CD4-positive, alpha-beta T cell treated with Interleukin-6 at 100 ng/mL for 8 hours (primary cell): ENCODE measurements at places on chromosomes 1 and 21.

DNA sequence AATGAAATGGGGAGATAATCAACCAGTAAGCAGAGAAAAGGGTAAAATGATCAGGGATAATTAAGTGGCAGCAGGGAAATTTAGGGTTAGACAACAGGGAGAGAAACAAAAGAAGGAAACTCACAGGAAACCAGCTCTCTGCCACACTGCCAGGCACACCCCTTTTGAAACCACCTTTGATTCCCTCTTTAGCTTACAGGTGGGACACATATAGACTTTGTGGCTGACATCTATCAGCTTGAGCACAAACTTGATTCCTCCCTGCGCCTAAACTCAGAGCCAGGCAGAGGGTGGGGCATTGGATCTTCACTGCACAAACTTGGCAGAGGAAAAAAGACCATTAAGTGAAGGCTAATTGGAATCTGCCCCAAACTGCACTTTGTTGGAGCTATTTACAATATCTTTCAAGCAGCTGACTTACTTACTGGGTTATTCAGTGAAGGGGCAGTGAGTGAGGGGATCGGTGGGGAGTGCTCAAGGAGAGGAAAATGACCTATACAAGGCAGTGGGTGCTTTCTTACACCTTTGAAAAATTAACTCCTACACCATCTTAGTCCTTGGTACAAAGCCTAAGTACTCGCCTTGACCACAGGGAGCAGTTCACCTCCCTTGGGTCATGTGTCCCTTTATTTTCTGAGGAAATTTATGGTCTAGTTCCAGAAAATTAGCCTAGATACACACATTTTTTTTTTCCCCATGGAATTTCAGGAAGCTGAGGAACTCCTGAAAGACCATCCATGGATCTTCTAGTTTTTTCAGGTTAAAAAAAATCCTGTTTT is 60.2 kb downstream of the PBX1 start:
- DNase-seq: no peak

DNA sequence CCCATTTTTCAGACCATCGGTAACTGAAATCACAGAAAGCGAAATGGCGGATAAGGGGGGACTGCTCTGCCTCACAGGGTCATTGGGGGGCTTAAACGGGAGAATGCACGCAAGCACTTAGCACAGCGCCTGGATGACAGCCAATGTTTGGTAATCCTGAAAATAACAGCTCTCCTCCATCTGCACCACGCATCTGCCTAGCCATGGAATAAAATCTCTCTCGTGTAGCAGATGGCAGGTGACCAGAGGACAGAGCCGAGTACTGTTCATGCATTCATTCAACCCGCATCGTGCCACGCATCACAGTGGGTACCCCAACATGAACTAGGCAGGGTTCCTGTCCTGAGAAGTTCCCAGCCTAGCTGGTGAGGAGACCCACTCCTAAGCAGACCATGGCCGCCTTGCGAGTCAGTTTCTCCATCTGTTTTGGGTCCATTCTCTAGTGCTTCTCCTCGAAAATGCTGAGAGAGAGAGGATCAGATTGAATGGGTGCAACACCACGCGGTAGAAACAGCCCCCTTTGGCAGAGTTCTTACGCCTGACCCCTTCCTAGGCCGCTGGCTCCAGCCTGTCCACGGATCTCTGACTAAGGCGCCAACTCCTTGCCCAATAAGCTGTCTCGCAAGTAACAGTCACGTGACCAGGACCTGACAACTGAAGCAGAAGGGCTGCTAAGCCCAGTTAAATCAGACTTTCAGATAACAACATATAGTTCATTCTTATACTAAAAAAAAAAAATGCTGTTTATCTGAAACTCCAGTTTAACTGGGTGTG is 7.3 kb downstream of the SLC1A7 start:
- DNase-seq: no peak

DNA sequence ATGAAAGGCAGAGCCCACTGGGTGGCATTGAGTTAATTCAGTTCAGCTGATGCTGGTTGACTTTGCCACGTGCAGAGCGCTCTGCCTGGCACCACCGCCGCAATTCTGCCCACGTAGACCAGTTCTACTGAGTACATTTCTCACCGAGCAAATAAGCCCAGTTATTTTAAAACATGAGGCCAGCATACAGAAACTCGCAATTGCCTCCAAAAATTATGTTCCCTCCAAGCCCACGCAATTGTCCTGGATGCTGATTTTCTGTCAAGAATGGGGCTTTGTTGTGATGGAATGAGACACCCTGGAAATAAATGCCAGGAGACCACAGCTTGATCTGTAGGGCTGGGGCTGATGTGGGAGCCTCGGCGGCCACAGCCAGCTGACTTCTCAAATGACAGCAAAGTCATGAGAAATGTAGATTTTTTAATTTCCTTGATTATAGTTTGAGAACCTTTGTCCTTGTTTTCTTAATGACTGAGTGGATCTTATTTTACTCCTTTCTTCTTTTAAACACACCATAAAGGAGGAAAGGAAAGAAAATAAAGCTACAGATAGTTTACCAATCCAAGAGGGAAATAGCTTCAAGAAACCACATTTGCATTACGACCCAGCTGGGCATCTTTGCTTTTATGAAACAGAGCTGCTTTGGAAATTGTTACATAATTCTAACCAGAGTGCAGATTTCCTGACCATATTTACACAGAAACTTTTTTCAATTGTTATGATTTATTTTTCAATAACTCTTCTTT is 11.6 kb upstream of the PARP1 start:
- no peak for DNase-seq

DNA sequence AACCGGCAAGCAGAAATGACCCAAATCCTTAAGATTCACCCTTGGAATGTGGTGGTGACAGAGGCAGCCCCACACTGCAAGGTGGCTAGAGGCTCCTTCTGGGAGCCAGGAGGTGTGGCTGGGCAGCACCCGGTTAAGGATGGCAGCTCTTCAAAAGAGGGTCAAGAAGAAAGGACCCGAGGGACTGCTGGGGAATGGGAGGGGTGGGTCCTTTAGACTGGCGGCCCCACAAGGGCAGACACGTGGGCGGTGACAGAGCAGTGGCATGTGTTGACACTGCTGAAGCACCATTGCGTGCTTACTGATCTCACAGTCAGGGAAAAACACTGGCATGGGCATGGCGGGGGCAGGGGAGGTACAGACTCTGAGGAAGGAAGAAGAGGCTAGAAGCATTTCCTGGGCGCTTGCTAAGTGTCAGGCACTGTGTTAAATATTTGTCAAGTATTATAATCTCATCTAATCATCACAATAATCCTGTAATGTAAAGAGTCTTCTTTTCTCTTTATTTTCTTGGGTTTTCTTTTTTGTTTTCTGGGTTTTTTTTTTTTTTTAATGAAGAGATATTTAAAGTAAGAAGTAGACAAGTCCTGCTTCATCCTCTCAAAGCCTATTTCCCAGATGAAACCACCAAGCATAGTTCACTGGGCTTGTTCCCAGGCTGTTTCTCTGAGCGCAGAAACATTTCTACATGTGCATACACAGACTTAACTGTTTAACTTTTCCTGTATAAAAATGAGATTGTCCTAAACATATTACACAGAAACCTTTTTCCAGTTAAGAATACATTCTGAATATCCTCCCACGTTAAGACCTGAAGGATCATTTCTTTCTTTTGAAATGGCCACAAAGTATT is 165.8 kb upstream of the EDN2 start:
- DNase-seq: peak; percentile 34

GRCh38 chr1:94428441-94428840 is 10.3 kb downstream of the ABCD3 start:
- DNase-seq: no peak

GRCh38 chr21:31041295-31042079 is 3.2 kb upstream of the KRTAP19-8 start:
- no peak for DNase-seq

DNA sequence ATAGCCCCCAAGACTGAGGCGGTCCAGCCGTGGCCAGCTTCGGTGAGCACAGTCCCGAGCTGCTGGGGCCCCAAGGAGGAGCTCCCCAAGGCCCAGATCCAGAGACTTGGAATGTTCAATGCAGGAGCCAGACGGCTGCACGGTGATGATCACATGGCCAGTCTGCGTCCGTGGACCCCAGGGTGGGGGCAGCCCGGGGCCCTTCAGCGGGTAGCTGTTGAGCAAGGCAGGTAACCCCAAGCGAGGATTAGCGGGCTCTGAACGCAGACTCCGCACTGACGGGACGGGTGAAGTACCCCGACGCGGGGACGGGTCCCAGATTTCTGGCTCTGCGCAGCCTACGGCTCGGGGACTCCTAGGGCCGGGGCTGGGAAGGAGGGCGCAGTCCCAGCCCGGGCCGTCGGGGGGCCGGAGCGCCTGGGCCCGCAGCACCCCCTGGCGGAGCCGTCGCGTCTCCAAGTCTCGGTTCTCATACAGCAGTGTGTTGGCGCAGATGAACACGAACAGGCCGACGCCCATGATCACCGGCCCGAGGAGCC is 2.7 kb downstream of the TMEM200B start:
- peak; percentile 43 for DNase-seq

DNA sequence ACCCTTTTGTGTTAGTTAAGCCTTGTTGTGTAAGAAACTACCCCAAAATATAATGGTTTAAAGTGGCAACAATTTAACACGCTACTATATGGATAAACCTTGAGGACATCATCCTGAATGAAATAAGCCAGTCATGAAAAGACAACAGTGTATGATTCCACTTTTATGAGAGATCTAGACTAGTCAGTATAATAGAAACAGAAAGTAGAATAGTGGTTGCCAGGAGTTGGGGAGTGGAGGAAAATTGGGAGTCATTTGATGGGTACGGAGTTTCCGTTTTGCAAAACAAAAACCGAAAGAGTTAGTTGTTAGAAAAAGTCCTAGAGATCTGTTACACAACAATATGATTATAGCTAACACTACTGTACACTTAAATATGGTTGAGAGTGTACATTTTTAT is 16.0 kb upstream of the CHIA start:
- no peak for DNase-seq

DNA sequence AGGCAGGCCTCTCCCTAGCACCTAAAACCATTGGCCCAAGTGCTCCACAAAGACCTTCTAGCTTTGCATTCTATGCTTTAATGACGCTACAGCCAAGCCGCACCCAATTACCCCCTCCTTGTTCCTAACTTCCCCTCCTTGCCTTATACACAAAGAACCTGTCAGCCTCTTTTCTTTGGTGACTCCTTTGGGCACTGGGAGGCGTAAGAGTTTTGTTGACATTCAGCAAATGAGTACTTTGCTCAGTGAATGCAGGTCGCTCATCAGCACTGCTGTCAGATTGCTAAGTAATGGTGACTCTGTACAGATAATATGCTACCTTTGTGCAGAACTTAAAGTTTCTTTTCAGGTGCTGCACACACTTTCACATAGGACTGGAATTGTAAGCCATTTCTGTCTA is 187.6 kb upstream of the FAM78B start:
- DNase-seq: no peak

DNA sequence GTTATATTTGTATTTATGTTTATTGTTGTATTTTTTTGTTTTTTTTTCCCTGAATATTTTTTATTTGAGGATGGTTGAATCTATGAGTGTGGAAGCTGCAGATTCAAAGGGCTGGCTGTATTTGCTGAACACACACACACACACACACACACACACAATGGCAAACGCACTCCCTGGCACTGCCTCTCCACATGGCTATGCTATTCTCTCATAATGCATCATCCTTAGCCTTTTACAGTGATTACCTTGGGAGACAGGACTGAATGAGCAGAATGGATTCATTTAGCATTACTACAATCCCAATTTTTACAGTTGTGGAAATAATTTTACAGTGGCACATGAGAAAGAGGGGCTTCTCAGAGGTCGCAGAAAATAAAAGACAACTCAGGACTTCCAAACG is 390.1 kb downstream of the PCP4 start:
- no peak for DNase-seq

GRCh38 chr1:184370850-184371249 is 16.0 kb upstream of the C1orf21 start:
- no peak for DNase-seq

- DNase-seq: no peak
Observed at GRCh38 chr1:66256629-66257572, 277.1 kb upstream of the SGIP1 start.

DNA sequence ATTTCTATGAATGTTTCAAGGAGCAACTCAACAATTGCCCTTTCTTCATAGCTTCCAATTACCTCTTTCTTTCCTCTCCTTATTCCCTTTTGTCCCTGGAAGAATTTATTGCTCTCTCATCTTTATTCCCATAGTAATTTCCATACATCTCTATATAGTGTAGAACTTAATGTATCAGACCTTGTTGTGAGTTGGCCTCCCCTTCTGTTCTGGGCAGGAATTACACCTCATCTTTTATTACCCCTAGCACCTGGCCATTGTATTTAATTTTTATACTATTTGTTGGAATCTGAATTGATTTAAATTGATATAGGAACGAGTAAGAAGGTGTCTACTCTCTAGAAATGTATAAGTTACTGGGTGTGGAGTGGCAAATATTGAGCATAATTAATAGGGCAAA is 114.5 kb downstream of the CACHD1 start:
- DNase-seq: no peak

- DNase-seq: no peak
Observed at GRCh38 chr1:215749414-215749813, 182.3 kb downstream of the KCTD3 start.

DNA sequence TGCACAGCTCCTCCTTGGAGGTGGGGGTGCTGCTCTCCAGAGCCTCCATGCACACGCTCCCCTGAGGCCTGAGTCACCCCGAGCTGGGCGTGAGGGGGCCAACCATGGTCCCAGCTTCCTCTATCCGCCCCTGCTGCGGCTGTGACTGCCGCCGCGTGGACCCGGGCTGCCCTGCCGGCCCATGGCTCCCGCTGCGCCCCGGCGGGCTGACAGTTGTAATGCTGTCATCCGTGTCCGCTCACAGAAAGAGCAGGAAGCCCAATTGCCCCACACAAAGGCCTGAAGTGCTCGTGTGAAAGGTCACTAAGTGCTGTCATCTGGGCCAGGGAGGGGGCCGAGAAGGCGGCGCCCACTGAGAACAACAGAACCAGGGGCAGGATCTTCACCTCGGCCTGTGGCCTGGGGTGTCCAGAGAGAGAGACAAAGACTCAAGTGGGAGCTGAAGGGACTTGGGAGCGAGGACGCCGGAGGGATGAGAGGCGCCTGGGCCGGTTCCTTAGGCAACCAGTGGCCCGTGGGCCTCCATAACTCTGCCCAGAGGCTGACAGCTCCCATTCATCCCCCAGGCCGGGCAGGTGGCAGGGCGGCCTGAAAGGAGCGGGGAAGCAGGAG is 31.5 kb downstream of the OLIG1 start:
- DNase-seq: no peak

DNA sequence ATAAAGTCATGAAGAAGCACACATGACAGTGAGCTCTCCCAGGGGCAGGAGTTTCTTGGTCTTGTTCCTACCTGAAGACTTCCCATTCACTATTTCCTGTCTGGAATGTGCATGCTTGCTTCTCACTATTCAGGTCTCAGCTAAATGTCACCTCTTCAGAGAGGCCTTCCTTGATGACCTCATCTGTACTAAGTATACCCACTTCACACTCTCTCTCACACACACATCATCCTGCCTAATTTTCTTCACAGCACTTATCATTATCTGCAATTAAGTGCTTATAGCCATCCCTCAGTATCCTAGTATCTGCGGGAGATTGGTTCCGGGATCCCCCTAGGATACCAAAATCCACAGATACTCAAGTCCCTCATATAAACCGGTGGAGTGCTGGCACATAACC is 146.4 kb upstream of the IVNS1ABP start:
- no peak for DNase-seq
